ENCODE measurements at places on chromosomes 16 and 17. TPM values are rescaled to one million over a fixed set of nuclear protein-coding genes. Genes with fewer than 3 reads are reported as not detected.

Gene HS3ST3A1
- total RNA-seq, result 0.99 TPM

Gene CORO1A
- total RNA-seq, result 0.33 TPM

Gene ADCY7
- total RNA-seq, result 131 TPM

Gene GPRC5C
- 15.0 TPM for total RNA-seq

Gene GCGR
- total RNA-seq, result not detected
